ENCODE measurements at places on chromosomes 2 and 18.

DNA sequence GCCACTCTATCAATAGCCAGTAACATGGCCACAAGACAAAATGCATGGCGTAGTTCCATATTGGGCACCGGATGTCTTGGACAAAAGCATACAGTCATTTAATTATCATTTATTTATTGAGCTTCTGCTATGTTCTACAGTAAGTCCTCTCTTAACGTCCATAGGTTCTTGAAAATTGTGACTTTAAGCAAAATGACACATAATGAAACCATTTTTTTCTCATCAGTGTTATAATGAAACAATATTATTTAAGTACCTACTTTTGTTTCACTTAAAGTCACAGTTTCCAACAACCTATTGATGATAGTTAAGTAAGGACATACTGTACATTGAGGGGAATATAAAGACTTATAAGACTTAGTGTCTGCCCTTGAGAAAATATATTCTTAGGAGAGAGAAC, 84.9 kb downstream of the XRCC5 start:
- DNase-seq, result no peak

- no peak for DNase-seq
These were observed 1019.5 kb upstream of the LRRTM1 start for GRCh38 chr2:81324046-81324445.

GRCh38 chr2:45793305-45793962, 142.0 kb downstream of the PRKCE start:
- no peak for DNase-seq

DNA sequence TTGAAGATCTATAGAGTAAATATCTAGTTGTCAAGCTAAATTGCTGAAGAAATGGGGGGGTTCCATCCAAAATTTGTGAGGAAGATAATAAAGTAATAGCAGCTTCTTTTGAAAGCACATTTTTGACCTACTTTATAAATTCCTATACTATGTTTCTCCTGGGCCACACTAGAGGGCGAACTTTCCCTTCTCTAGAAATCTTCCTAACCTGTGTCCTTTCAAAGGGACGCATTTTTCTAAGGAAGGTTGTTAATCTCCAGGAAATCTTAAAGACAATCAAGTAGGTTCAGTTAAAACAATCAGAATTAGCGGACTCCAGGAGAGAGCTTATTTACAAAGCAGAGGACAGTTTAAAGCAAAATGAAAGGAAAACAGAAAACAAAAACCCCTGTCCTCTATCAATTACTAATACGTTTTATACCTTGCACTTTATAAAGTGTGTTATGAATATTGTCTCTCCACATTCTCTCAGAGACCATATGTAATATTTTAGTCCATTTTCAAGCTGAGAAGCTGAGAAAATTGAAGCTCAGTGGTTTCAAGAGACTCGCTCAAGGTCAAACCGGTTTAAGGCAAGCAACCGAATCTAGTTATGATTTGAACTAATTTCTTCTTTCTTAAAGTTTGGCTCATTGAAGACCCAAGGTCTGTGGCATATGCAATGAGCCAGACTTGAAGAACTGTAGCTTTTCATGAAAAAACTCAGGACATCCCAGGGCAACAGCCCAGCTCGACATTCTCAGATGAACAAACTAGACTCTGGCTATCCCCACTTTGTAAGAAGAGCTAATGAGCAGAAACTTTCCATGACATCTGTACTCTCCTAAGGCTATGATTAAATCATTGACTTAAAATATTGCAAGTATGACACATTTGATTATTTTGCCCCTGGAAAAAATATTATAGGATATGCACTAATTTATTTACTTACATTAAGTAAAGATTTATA, 273.6 kb downstream of the PAX3 start:
- DNase-seq, result no peak

- DNase-seq, result no peak
These were observed 9.0 kb upstream of the SCN9A start for GRCh38 chr2:166384774-166385173.

DNA sequence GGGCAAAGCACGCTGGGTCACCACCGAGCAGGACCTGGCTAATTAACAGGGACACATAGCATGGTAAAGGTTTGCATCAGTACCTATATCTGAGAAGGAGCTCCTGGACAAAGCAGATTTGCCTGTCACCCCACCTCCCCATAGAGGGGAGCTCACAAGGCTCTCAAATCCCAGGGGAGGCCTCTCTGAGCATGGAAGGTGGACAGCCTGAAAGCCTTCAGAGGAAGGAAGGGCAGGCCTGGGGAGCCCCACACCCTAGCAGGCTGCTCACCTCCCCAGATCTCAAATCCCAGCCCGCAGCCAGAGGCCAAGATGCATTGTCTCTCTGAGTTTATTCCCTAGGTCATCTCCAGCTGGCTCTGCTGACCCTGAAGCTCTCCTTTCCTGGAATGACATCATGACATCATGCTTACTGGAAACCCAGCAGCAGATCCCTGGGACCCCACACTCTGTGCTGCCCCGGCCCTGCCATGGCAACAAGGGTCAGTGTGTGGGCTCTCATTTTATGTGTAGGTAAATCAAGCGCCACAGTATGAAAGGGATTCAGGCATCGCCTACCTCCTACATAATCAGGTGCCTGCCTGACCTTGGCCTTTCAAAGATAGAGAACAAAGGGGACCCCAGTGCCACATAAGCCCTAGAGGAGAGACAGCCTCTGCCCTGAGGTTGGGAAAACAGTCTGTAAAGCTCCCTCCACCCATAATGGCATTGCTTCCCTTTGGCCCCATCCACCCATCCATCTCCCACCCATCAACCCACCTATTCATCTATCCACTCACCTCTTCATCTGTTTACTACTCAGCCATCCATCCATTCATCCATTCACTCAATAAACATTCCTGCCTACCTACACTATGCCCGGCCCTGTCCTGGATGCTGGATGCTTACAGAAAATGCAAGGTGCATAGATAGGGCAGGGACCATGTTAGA, 15.7 kb upstream of the TEX51 start:
- DNase-seq, result no peak

GRCh38 chr2:60532421-60532820, 21.0 kb downstream of the BCL11A start:
- DNase-seq, result no peak

DNA sequence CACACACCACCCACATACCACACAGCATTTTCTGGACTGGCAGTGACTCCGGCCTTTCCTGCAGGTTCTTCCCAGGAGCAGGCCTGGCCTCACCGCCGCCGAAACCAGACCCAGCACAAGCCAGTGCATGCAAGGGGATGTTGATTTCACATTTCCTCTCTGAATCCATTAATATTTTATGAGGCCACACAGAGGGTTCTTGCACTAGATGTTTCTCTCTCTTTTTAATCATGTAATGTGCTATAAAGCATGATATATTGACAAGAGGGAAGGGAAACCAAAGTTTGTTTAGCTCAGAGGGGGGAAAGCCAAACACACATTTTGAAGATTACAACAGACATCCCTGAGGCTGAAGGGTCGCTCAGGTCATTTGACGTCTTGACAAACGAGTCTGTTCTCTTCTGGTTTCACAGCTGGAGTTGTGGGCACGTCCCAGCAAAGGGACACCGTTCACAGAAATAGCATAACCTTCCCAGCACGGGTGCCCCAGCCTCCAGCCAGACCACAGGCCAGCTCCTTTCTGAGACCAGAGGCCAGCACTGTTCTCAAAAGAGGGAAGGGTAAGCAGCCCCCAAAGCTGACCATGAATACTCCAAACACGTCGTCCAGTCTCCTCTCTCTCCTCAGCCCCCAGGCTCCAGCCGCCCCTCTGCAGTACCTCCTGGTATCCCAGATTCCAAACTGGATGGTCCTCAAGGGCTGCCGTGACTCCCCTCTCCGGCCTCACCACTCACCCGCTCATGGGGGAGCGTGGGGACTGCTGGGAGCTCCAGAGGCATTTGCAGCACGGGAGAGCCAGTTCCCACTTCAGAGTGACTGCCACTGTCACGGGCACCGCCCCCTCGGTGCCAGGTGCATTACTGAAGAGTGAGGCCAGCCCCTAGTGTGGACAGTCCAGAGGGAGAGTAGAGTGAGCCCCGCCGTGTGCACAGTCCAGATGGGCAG, 340.3 kb upstream of the SALL3 start:
- no peak for DNase-seq

GRCh38 chr2:83162421-83162820, 1296.7 kb downstream of the SUCLG1 start:
- DNase-seq, result no peak

- no peak for DNase-seq
These were observed 201.1 kb upstream of the FBXO11 start for GRCh38 chr2:48107326-48107925.

DNA sequence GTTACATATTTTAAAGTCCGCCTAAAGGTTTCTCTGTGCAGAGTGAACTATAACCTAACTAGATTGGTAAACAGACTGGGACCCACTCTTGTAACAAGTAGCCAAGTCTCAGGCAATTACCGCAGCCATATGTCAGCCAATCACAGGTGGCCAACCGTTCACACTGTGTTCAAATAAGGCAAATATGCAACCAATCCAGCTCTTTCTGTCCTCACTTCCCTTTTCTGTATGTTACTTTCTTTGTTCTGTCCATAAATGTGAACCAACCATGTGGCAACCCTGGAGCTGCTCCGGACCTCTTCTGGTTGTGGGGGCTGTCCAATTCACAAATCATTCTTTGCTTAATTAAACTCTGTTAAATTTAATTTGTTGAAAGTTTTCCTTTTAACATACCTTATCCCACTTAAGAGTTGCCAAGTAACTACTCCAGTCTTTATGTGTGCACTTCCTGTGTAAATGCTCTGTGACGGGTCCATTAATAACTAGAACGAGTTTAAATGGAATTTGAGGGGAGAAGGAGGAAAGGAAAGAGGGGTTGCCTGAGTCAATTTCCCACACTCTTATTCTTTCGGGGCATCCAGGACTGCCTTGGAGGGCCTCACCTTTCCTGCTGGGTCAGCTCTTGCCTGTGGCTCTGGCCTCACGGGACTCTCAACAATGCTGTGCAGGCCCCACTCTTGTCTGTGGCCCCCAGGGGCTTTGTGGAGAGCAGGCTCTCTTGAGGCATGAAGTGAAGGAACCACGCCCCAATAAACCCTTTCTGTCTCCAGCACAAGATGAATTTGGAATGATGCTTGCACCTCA, 6.6 kb upstream of the RPL37A start:
- no peak for DNase-seq

DNA sequence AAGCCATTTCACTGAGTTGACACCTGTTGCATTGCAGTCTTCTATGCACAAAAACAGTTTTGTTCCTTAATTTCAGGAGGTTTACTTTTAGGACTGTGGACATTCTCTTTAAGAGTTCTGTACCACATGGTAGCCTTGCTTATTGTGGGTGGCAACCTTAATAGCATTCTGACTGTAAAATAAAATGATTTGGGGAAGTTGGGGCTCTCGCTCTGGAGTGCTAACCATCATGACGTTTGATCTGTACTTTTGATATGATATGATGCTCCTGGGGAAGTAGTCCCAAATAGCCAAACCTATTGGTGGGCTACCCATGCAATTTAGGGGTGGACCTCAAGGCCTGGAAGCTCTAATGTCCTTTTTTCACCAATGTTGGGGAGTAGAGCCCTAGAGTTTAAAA, 3.4 kb downstream of the CTLA4 start:
- DNase-seq, result no peak

DNA sequence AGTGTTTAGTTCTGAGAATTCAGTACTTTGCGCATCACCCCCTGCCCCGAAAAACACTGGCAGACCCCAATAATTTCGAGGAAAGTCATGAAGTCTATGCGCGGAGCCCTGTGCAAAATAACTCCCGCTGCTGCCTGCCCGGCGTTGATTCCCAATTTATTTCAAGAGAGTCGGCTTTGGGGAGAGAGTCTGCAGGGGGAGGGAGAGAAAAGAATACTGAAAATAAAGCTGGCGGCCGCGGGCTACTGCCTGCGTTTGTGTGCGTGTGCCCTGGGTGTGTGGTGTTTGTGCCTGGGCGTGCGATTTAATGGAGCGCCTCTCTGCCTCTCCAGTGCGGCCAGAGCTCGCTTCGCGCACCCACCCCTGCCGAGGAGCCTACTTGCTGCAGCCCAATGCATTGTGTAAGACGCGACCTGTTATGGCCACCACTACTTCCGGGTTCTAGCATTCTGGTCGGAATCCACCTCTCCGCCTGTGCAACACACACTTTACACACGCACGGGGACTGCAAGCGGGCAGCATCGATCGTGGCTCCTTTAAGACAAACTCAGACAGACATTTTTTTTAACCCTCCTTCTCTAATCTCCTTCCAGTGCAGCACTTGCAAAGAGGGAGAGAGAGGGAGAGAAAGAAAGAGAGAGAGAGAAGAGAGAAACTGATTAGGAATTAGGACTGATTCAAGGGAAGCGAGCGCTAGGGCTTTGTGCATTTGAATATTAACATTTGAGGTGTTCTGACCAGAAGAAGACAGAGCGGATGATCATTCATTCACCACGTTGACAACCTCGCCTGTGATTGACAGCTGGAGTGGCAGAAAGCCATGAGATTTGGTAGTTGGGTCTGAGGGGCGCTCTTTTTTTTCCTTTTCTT, at the start of gene MEIS1:
MEIS1 (plus strand) TSS at position 447 of the 870 bp plus-strand sequence. CDS start 732 bp downstream, outside the sequence.
- DNase-seq, result peak; percentile 37

DNA sequence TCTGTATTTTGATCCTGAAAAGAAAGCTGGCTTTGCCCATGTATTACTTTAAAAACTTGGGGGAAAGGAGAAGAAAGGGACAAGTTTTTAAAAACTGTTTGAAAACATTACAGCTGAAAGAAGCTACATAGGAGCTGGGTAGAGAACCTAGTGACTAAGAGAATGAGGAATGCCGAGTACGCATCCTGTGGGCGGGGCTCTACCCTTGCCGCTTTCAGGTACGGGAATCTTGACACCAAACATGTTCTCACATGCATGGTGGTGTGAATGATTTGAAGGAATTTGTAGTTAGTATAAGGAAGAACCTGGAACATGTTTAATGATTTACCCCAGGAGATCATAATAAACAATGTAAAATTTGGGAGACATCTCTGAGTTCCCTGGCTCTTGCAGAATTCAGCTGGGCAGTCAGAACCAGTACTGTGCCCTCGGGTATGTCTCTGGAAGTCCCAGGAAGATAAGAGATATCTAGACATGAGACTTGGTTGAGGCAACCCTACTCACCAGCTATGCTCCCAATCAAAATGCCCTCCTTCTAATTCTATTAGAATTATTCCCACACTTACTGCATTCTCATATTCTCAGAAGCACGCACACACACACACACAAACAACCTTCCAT, 16.5 kb upstream of the TGFA start:
- DNase-seq, result no peak

DNA sequence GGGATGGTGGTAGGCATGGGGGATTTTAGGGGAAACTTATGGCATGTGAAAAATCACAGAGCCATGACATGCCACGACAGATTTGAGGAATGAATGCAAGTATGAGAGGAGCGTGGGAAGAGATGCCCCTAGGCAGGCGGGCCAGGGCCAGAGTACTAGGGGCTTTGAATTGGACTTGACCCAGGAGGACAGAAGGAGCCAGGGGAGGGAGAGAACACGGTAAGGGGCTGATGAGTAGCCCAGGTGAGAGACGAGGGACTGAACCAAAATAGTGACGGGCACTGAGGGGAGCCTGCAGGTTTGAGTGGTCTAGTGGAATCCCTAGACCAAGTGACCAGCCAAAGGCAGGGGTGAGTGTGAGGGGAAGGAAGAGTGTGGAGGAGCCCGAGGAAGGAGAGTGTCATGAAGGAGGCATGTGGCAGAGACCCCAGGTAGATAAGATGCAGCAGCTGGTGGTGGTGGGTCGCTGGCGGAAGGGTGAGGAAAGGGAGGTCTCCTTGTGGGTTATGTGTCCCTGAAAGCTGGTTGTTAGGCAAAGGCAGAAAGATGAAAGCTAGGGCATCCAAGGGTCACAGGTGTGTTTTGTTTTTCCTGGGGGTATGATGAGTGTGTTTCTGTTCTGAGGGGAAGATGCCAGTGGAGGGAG, 48.7 kb downstream of the ZBTB7C start:
- DNase-seq, result no peak

- no peak for DNase-seq
These were observed 4.9 kb upstream of the AGFG1 start for GRCh38 chr2:227466887-227467600.
